Kidney tubule cell (primary cell): ENCODE measurements at places on chromosomes 3 and 15.

DNA sequence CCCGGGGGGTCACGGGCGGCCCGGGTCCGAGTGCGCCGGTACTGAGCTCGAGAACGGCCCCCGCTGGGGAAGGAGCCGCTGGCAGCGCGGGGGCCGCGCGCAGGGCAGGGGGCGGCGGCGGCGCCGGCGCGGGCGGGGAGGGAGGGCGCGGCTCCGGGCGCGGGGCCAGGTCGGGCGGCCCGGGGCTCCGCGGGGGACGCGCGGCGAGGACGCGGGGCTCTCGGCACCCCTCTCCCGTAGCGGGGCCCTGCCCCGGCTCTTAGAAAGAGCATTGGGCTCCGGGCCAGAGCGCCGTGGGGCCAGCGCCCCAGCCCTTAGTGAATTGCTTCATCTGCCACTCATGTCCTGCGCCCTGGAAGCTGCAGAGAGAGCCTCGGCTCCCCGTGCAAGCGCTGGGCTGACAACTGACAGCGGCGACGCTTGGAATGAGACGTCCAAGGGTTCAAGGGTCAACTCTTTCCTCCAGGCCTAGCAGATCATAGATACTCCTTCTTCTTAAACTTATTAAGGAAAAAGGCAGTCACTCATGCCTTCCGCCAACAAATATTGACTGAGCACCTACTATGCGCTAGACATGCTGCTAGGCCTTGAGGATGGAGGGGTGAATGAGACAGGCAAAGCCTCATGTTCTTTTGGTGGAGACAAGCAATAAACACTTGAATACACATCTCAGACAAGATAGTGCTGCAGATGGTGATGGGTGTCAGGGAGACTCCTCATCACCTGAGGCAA lies 140.8 kb downstream of the SMAD6 start:
- peak; percentile 76 for DNase-seq

- DNase-seq, result no peak
These were observed 25.0 kb upstream of the BCL6 start for GRCh38 chr3:187770224-187770623.

DNA sequence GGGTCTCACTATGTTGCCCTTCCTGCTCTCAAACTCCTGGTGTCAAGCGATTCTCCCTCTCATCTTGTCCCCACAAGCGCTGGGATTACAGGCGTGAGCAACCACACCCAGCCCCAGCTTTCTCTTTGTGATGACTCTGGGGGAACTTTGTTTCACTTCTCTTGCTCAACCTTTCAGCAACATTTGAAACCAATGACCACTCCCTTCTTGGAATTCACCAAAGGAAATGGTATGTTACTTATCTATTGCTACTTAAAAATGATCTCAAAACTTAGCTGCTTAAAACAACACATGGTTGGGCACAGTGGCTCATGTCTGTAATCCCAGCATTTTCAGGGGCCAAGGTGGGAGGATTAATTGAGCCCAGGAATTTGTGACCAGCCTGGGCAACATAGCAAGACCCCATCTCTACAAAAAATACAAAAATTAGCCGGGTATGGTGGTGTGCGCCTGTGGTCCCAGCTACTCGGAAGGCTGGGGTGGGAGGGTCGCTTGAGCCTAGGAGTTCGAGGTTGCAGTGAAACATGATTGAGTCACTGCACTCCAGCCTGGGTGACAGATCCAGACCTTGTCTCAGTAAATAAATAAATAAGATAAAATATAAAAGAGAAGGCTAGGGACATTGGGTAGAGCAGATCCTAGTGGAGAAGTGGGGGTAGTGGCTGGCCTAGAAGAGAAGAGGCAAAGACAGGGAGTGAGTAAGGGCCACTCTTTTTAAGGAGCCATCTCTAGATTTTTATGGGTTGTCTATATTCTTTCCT lies 10.3 kb upstream of the COPG1 start:
- no peak for DNase-seq

- DNase-seq, result no peak
These were observed 9.8 kb downstream of the KCNMB2 start for GRCh38 chr3:178546079-178546478.

- DNase-seq, result no peak
These were observed 62.7 kb upstream of the NR2C2 start for GRCh38 chr3:14884665-14885064.

- peak; percentile 59 for DNase-seq
These were observed 35.1 kb upstream of the EIF3J start for GRCh38 chr15:44501768-44502366.

- DNase-seq, result peak; percentile 70
These were observed 62.9 kb downstream of the ADCY5 start for GRCh38 chr3:123385981-123386380.

DNA sequence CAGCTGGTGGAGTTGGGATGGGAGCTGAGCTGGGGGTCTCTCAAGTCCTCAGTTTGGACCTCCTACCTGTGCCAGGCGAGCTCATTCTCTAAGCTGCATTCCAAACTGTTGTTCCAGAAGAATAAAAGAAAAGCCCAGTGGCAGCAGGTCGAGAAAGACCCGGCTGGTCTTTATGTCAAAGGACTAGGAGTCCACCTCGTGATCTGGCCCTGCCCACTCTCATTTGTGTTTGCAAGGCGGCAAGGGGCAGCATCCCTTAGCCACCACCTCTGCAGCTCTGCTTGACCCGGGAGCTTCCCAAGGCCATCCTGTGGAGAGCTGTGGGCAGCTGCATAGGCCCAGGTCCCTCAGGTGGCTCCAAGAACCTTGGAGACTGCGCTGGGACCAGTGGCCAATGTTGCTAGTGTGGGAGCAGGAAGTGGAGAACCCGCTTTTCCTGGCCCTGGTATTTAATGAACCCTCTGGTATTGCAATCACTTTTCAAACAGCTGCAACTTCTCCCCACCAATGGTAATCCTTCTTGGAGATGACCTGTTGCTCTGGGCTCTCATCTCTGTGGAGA lies 30.9 kb downstream of the KY start:
- no peak for DNase-seq

GRCh38 chr3:184562878-184563560 lies 1.4 kb downstream of the EPHB3 start:
- no peak for DNase-seq

DNA sequence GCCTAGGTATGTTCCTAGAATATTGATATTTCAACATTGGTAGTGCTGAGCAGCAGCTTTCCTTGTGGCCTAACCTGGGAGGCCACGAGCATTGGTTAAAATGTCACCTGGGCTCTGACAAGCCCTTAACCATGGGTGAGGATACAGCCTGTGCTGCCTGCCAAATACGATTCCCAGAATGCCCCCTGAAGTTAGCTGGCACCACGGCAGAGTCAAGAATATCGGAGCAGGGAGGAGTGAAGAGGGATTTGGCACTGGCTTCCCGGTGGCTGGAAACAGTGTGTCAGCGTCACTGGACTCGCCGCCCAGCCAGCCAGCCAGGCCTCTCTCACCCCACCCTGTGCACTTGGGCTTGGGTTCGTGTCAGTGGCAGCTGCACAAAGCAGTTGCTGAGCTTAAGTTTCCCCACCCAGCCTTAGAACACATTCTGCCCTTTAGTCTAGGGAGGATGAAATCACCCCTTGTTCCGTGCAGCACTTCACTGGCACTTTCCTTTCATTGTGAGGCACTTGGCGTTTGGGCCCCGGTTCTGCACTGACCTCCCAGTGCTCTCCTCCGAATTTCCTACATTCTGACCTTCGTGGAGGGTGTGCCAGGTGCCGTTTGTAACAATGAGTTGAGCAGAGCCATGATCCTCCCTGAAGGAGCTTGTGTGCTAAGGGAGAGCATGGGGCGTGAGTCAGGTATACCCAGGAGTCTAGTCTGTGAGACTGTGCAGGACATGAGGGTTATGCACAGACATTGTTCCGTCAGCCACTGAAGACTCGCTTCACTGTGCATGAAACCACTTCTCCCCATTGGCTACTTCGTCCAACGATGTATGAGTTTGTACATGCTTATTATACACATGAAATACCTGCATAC lies 152.8 kb upstream of the BHLHE40 start:
- peak; percentile 91 for DNase-seq

GRCh38 chr3:125200731-125201139 lies 11.8 kb downstream of the SLC12A8 start:
- peak; percentile 85 for DNase-seq

DNA sequence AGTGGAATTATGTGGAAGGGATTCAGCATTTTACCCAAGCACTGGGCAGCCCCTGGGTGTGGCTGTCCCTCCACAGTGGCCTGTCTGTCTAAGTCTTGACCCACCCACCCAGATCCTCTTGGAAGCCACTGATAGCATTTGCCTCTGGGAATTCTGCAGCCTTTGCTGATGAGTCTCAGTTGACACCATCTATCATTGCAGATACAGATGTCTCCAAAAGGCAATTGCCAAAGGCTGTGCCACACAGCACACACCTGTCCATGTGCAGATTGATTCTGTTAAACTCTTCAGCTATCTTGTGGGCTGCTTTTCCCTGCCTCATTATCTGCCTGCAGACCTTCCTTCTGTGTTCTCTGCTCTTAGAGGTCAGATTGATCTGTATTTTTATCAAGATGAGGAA lies 18.1 kb downstream of the CX3CR1 start:
- no peak for DNase-seq

GRCh38 chr3:153094386-153094785 lies 67.6 kb upstream of the RAP2B start:
- DNase-seq, result no peak

- peak; percentile 53 for DNase-seq
These were observed 1.3 kb downstream of the RAP2B start for GRCh38 chr3:153163393-153163724.

DNA sequence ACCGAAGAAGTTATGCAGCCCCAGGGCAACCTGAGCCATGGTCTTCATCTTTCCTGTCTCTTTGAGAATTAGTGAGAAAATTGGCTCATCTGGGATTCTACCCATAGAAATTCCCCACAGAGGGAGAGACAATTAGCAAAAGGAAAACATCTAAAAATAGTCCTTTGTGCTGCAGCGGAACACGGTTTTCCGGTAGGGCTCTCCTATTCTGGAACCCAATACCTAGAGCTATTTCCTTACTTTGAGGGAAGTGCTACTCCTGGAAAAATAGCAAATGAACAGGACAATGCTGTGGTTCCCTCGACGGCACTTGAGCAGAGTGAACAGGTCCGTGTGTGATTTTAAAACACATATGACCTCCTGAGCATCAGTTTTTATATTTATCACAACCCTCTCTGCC lies 210.5 kb downstream of the FGF12 start:
- DNase-seq, result no peak

DNA sequence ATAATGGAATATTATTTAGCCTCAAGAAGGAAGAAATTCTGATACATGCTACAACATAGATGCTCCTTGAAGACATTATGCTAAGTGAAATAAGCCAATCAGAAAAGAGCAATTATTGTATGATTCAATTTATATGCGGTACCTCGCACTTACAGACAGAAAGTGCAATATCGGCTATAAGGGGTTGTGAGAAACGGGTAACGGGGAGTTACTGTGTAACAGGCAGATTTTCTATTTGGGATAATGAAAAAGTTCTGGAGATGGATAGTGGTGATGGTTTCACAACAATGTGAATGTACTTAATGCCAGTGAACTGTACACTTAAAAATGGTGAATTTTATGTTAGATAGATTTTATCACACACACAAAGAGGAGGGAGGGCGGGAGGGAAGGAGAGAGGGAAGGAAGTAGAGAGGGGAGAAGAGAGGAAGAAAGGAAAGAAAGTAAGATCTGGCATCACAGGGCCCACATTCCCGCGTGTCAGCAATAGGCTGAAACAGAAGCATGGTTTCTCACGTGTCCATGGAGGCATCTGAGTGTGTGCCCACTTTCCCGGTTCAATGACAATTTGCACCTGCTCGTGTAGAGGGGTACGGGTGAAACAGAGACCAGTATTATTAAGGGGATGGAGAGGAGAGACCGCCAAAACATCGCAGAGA lies 700 bp upstream of the BLM start:
- no peak for DNase-seq

DNA sequence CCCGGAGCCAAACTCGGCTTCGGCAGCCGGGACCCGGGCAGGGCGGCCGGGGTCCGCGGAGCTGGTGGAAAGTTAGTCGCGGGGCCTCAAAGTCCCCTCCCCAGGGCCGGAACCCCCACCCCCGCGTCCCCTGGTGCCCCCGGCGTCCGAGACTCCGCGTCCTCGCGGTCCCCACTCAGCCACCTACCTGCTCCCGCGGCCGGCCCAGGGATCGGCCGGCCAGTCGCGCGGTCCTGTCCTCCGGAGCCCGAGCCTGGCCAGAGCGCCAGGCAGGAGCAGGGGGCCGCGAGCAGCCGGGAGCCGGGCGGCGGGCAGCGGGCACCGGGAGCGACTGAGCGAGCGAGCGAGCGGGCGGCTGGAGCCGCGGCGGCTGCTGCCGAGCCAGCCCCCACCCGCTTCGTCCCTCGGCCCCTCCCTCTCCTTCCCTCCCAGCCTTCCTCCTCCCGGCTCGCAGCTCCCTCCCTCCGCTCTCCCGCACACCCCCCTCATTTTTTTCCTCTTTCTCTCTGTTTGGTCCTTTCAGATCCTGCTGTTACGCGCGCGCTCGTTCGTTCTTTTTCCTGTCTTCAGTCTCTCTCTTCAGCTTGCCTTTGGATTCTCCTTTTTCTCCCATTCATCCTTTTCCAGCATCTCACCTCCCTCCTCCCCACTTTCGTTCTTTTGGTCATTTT lies at the start of gene MEGF11:
Gene MEGF11, minus strand, starts transcription at position 333 of the 671 bp plus-strand sequence. CDS start 125,347 bp downstream, outside the sequence.
- peak; percentile 15 for DNase-seq

GRCh38 chr15:67031331-67031730 lies 34.1 kb upstream of the SMAD3 start:
- no peak for DNase-seq

DNA sequence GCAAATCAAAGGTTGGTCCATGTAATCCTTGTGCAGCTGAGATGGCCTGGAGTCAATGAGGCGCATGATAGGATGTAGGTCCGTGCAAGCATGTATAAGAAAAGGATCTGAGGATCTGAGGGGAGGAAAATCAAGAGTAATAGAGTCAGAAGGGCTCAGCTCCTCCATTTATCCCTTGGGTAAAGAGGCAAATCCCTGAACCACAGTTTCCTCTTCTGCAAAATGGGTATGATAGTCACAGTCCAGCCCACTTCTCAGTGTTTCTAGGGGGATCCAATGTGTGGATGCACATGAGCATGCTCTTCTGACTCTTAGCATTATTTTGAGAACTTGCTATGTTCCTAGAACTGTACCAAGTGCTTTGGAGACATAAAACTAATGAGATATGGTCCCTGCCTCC lies 67.9 kb downstream of the BFSP2 start:
- DNase-seq, result no peak
